ENCODE measurements at places on chromosomes 3 and 15.

DNA sequence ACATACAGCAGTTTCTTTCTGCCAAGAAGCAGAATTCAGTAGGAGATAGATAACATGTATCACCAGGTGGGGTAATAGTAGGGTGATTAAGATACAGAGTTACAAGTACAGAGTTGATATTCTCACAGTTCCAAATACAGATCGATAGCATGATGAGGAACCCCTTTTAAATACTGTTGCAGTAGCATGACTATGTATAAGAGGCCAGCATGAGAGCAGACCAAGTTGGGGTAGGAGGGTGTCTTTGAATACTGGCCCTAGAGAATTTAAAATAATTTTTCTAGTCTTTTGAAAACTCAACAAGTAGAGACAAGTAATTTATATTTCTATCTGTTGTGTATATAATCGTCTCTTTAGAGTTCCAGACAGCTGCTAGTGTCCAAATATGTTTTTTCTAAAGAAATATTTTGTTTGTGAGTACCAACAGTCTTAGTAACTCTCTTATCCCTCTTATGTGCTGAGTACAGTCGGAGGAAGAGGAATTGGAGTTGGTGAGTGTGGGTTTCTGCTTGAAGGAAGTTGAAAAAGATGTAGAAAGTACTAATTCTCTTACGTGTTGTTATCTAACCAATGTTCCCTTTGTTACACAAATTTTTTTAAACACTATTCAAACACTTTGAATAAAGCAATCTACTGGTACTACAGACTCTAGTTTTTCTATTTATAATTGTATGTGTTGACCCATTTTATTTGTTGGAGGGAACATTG, 30.2 kb downstream of the LYSMD4 start:
- no peak for DNase-seq

- no peak for DNase-seq
Observed at GRCh38 chr3:197670361-197670760, 66.3 kb downstream of the RUBCN start.

GRCh38 chr3:13873818-13874217, 6.1 kb downstream of the WNT7A start:
- no peak for DNase-seq

- no peak for DNase-seq
Observed at GRCh38 chr3:193991666-193992424, 144.1 kb upstream of the HES1 start.

DNA sequence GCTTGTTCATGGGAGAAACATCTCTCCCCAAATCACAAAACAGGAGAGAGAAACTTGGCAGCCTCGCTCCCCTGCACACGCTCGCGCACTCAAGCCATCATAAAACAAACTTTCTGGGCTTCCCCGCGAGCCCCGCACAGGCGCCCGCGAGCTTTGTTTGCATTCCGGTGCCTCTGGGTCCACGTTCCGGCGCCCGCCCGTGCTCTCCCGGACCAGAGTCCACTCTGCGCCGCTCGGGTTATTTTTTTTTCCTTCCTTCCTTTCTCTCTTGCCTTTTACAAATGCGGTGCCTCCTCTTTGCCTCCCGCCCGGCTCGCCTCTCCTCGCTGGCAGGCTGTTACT, 363 bp downstream of the MAGI1 start:
- DNase-seq = no peak

DNA sequence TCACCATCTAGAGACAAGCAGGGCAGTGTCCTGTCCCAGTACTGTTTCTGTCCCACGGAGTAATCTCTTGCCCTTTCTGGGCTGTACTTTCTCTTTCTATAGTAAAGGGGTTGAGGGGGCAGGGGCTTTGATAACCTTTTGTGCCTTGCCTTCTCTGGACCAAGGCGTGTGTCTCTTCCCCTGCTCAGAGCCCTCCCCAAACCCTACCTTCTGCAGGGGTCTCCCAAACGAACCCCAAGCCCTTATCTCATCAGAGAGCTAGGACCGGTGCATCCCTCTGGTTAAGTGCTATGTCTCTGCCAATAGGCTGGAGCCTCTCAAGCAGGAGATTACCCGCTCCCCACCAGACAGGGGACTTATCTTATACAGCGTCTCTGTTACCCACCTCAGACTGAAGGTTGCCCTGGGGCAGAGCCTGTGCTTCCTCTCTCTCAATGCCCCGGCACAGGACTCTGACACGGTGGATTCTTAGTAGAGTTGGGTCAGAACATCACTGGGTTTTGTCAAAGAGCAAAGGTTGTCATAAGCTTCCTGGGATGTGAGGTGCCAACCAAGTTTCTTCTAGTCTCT, 2.9 kb downstream of the PLEKHO2 start:
- no peak for DNase-seq

GRCh38 chr3:134928392-134928791, 133.3 kb downstream of the EPHB1 start:
- DNase-seq = no peak

DNA sequence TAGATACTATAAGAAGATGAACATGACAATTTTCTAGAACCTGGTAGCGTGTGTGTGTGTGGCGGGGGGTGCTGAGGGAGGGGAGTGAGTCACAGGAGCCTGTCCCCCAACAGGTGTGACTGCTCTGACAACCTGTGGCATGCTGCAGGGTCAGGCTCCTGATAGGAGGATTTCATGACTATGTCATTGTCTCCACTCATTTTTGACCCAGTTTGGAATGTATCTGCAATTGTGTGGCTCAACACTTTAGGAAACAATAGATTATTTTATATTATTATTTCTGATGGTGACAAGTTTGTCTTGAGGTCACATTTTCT, 9.3 kb upstream of the VILL start:
- no peak for DNase-seq

GRCh38 chr15:31004220-31004733, 12.8 kb upstream of the MTMR10 start:
- no peak for DNase-seq

GRCh38 chr3:127775398-127776109, 46.8 kb downstream of the MGLL start:
- no peak for DNase-seq

- no peak for DNase-seq
Observed at GRCh38 chr3:38657369-38657768, 7.9 kb upstream of the SCN5A start.

- DNase-seq = no peak
Observed at GRCh38 chr15:55587321-55588069, 650 bp downstream of the PYGO1 start.

GRCh38 chr3:194348354-194348753, 2.8 kb downstream of the CPN2 start:
- DNase-seq = no peak

DNA sequence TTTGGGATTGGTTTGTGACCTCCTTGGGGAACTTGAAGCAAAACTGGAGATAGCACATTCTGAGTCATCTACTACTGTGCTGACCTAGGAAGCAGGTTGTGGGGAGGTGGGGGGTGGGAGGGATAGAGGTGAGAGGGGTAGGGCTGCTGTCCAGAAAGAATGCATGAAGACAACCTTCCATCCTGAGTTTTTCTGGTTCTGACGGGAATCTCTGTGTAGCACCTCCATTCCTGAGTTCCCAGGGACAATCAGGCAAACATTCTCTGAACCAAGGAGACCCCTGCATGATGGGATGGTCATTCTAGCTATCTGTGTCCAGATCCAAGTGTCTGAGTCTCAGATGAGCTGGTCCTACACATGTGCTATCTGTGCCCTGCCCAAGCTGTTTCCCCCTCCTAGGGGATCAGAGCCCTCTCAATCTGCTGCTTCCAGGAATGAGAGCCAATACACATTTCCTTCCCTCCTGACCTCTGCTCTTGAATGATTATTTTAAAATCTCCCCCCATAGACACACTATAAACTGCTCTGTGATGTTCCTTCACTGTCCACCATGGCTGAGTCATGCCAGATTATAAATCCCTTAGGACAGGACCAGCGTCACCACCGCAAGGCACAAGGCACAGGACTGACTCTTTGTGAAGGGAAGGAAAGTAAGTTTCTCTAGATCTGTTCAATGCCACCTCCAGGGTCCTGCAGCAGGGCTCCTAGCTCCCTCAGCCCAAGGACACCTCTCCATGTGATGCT, 2.2 kb upstream of the CD276 start:
- DNase-seq = no peak

DNA sequence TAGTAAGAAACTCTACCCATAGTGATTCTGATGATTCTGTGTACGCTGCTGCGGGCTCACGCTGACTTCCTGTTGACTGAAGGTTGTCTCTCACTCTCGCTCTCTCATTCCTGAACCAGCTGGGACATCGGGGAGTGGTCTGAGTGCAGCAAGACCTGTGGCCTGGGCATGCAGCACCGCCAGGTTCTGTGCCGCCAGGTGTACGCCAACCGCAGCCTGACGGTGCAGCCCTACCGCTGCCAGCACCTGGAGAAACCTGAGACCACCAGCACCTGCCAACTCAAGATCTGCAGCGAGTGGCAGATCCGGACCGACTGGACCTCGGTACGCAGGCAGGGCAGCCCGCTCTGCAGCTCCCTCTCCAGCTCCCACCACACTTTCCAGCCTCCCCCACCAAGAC, 63.6 kb upstream of the NR2E3 start:
- DNase-seq = no peak

DNA sequence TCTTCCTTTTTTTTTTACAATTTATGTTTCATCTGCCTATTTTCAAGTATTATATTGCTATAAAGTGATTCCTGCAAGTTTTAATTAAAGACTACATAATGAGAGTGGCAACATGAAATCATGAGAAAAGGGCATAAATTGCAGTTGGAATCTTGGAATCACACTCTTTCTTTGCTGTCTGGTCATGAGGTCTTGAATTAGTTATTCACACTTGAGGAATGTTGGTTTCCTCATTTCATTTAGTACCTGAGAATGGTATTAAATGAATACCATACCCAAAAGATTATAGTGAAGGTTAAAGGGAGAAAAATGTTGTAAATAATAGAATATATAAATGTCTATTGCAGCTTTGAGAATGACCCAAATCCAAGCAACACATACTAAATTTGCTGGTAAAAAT, 25.8 kb upstream of the CNTN3 start:
- DNase-seq = no peak

- no peak for DNase-seq
Observed at GRCh38 chr3:7875925-7876324, 625.7 kb upstream of the LMCD1 start.

GRCh38 chr3:149726716-149727407, 25.4 kb downstream of the COMMD2 start:
- DNase-seq = no peak

DNA sequence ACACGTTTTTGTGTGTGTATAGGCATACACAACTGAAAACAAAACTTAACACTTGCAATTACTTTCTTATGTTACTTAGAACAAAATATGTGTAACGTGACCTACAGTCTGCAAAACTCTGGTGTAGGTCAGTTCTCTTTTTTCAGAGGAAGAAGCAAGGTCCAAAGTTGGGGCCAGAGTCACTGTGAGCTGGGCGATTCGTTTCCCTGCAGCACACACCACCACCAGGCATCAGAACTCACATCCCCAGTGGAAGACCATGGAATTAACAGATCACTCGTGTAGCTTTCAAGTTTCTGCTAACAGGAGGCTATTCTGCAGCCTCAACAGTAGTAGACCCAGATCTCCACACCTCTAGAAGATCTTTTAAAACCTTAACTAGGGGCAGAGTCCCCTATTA, 25.8 kb downstream of the ANP32A start:
- DNase-seq = no peak

DNA sequence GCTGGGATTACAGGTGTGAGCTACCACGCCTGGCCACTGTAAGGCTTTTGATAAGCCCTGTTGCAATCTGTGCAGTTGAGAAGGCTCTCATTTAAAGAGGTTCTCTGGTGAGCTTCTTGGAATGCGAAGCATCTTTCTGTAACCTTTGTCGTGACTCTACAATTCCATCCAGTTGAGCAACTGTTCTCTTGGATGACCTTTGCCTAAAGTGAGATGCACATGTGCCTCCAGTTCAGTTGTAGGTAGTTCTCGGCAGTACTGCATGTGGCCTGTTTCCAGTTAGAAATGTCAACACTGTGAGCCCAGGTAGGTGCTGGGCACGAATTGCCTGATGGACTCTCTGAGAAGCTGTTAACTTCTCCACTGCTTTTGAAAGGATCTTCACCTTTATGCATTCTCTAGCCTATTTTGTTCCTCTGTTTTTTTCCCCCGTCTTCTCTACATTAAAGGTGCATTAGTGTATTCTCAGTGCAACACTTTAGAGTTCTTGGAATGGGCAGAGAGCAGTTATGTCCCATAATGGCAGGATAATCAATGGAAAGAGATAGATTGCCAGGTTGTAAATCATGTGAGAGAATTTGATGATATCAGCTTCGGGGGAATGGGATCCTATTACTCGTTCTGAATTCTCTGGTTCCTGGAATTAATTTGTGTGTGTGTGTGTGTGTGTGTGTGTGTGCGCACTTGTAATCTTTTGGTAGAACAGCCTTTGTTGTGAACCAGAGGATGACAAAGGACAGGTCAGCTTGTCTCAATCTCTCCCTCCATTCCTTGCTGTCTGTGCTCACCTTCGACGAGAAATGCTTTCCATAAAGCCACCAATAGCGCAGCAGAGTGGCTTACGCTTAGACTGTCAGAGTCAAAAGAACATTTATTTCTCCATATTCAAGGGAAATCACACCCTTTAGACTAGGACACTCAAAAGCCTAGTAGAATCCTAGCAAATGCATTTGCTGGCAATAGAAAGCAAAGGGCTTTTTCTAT, 51.1 kb downstream of the PTPRG start:
- DNase-seq = no peak

DNA sequence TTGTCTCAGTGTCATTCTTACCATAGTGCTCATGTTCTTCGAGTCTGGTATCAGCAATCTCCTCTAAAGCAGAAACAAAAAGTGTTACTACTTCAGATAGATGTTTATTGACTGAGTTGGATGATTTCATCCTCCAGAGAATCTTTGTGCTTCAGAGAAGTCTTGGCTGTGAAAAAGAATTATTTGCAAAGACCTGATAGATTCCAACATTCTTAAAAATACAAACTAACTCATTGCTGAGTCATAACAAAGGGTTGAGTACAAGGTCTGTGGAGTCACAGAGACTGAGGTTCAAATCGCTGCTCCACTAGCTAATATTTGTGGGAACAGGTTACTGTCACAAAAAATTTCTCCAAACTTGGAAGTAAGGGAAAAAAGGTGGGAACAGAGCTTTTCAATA, 9.0 kb upstream of the STRIT1 start:
- DNase-seq = no peak

- no peak for DNase-seq
Observed at GRCh38 chr15:62888623-62889022, 153.9 kb upstream of the TPM1 start.

GRCh38 chr3:53140847-53141845, 10.9 kb upstream of the RFT1 start:
- no peak for DNase-seq

DNA sequence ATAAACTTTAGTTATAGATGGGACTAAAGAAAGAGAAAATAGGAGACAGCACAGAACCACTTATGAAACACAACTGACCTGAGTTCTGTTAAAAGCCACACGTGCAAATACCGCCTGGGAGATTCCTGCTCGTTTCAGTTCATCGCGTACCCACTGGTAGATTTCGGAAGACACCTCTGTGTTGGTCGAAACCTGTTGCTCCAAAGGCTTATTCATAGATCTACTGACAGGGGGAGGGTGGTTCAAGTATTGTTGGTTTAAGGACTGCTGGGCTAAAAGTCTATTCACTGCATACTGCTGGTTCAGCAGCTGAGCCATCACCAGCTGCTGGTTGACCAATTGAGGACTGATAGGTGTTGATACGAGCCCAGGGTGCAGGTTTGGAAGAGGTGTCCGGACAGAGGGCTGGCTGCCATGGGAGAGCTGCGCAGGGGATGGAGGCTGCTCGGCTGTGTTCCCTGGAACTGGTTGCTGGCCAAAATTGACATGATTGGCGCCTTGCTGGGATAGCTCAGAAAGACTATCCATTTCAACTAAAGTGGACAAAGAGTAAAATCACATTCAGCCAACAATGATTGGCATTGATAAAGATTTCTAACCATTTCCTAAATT, 30.6 kb downstream of the SATB1 start:
- no peak for DNase-seq

GRCh38 chr3:27533718-27534573, 49.8 kb upstream of the SLC4A7 start:
- no peak for DNase-seq

Measured in stimulated activated CD8-positive, alpha-beta memory T cell treated with anti-CD3 and anti-CD28 coated beads, Interleukin-7, amount 100 ng/mL, for 24 hours (primary cell).